ENCODE measurements at places on chromosomes 12 and 14. TPM values are rescaled to one million over a fixed set of nuclear protein-coding genes. Genes with fewer than 3 reads are reported as not detected.
A peak's percentile ranks its signal among the peaks of the same experiment; 100 is the strongest.

- DNase-seq = no peak
These were observed 73.9 kb upstream of the CAPRIN2 start for GRCh38 chr12:30828686-30829085.

STRN3 gene
- polyA plus RNA-seq = 46.6 TPM

- DNase-seq = no peak
These were observed 116.6 kb upstream of the RTL1 start for GRCh38 chr14:101019990-101020710.

DNA sequence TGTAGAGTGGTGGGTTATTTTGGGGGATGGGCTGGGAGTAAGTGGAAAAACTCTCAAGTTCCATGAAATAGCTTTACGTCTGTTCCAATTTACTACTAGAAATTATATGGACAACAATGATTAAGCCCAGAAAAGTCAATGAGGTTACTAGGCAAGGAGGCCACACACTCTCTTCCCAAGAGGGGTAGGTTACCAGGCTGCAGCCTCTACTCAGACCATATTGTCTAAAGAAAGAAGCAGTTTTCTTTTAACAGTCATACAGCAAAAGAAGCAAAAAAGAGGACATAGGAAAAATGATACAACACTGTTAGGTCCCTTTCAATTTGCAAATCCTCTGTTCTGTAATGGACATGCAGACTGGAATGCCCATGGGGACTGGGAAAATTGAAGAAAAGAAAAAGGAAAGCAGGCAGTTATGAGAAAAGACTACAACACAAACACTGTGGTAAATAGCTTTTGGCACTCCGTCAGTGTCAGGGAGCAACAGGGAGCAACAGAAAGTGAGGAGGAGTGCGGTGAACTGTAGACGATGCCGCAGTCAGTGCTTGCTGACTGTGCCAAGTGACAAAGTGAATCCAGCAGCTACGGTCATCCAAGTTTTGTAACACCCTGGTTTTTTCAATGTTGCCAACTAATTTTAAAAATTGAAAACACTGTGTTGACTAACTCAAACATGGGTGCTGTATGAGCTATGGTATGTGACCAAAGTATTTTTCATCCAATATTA is 39.8 kb upstream of the HMGA2 start:
- no peak for DNase-seq

- DNase-seq = no peak
These were observed 89.4 kb upstream of the GARIN6 start for GRCh38 chr12:99558109-99558508.

GRCh38 chr12:89756194-89756584 is 47.6 kb upstream of the ATP2B1 start:
- DNase-seq = no peak

STRAP gene
- 128 TPM for polyA plus RNA-seq

CHD8 gene
- polyA plus RNA-seq = 72.0 TPM

GRCh38 chr12:47080725-47081502 is 1.2 kb upstream of the AMIGO2 start:
- DNase-seq = no peak

KLRC3 gene
- polyA plus RNA-seq = 0.34 TPM

- no peak for DNase-seq
These were observed 50.8 kb downstream of the CATSPERB start for GRCh38 chr14:91681118-91681517.

DNA sequence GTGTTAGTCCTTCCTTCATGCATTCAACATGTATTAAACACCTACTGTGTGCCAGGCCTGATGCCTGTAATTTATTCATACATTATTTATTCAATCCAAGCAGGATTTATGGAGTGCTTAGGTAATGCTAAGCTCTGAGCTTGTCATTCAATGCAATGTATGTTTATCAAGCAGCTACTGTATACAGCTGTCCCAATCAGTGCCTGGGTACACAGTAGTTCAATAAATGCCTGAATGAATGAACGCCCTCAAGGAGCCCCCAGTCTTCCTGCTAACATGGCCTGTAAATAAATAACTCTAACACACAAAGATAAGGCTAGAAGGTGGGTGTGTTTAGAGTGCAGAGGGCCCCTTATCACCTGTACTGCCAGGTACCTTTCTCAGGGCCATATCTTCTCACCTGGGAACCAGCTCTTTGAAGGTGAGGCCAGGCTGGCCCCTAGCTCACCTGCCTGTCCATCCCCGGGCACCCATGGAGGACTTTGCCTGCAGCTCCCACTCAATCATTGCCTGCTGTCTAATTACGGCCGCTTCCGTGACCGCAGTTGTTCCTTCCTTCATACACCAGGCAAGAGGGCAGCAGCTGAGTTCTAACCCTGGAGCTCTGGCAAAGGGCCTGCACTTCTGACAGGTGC is 20.0 kb upstream of the KDM2B start:
- no peak for DNase-seq

IL26 gene
- polyA plus RNA-seq = not detected

CLEC4A gene
- polyA plus RNA-seq = 4.3 TPM

DNA sequence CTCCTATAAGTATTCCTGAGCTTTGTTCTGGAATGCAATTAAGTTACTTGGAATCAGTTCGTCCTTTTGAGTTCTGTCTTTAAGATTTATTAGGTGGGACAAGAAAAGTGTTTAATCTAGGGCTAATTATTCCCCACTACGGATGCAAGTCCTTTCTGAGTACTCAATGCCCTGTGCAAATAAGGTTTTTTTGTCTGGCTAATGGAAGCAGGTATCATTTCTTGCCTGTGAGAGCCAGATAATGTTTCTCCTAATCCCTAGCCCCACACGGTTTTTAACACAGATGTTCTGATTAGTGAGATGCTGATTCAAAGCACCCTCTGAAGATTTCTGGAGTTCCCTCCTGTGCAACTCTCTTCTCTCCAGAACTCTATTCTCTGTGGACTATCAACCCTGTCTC is 296.6 kb upstream of the PRICKLE1 start:
- no peak for DNase-seq

TAS2R30 gene
- 0.22 TPM for polyA plus RNA-seq

MTHFD1 gene
- polyA plus RNA-seq = 80.5 TPM

FAM181A gene
- 0.10 TPM for polyA plus RNA-seq

DNA sequence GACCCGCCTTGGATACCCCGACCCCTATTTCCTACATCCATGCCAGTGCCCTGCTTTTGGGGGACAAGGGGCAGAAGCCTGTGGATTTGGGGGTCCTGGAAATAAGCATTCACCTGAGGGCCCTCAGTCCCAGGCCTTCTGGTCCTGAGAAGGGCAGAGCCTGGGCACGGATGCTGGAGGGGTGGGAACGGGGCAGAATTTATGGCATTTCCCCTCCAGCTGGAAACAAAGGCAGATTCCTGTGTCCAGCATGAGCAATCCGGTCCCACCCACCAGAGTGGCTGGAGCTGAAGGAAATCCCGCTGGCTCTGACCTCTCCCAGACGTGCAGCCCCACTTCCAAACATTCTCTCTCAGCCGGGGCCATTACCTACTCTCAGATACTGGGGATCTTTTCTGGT is 9.3 kb downstream of the ANKRD33 start:
- DNase-seq = no peak

INHBE gene
- polyA plus RNA-seq = 0.90 TPM

DNA sequence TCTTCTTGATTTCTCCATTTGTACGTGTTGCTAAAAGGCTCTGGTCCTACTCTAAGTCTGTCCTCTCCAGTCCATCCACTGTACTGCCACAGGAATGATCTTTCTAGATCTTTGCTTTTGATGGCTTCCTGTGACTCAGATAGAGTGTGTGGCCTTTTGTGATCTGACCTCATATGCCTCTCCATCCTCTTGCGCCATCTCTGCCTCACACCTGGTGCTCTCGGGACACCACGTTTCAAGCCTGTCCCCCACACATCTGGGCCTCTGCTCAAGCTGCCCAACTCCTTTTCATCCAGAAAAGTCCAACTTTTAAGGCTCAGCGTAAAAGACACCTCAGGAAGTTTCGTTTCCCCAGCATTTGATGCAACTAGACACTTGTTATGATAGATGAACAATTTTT is 39.0 kb downstream of the DCAF4 start:
- no peak for DNase-seq

DNA sequence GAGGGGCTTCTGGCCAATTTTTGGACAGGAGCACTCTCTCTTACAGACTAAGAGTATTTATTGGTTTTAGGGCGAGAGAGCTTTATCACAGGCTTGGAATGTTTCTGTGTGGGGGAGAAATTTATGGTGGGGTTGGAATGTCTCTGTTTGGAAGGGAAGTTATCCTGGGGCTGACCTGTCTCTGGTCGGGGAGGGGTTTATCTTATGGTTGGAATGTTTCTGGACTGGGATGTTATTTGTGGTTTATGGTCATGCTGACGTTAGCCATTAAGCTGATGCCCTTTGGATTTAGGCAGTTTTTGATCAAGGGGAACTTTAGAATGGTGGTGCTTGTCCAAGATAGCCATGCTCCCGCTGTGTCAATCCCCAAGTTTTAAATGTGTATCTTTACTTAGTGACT is 614.8 kb downstream of the DIO2 start:
- no peak for DNase-seq

DNA sequence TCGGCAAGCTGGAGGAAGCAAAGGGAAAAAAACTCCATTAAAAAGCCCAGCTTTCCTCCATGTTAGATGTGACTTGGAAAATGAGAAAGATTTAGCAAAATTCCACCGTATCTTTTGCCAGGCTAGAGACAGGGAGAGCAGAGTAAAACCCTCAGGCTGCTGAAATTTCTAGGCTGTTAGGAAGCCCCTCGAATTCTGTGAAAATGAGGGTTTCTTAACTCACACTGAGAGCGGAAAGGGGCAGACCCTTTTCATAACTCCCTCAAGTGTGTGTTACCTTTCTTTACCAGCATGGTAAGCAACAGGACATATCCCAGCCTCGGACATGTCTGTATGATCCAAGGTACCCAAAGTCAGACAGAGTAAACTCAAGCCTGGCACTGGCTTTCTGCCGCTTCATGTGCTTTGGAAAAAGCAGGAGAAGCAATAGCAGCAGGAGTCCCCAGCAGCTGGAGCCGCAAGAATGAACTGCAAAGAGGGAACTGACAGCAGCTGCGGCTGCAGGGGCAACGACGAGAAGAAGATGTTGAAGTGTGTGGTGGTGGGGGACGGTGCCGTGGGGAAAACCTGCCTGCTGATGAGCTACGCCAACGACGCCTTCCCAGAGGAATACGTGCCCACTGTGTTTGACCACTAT is at the start of gene RHOJ:
Gene RHOJ (plus strand): TSS at position 37 of the 637 bp plus-strand sequence. CDS start 427 bp downstream, at position 464.
- DNase-seq = peak; percentile 53

OTUB2 gene
- 4.3 TPM for polyA plus RNA-seq

RBM23 gene
- polyA plus RNA-seq = 101 TPM

SPTLC2 gene
- polyA plus RNA-seq = 32.9 TPM

GRIN2B gene
- polyA plus RNA-seq = 0.03 TPM

DNA sequence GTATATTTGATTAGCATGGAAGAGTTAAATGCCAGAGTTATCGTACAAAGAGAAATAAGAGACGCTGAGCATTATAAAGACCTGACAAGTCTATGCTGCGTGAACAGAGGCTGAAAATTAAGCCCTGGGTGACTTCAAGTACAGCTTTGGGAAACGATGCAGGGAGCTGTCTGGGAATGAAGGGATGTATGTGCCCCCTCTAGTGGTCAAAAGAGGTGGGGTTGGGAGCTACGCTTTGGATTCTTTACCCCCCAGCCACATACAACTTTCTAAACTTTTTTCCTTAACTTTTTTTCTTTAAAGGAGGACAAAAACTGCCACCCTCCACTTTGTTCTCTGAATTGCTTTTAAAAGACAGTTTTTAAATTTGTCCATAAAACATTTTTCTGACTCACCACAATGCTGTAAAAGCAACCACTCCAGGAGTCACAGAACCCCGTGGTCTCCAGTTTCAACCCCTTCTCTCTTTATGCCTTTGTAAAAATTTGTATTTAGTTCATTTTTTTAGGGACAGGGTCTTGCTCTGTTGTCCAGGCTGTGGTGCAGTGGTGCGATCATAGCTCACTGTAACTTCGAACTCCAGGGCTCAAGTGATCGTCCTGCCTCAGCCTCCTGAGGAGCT is 59.4 kb downstream of the ZNF664 start:
- peak; percentile 59 for DNase-seq

- no peak for DNase-seq
These were observed 450.3 kb downstream of the RMST start for GRCh38 chr12:97912943-97913342.

GRCh38 chr12:15919418-15919817 is 8.3 kb downstream of the DERA start:
- peak; percentile 53 for DNase-seq

DNA sequence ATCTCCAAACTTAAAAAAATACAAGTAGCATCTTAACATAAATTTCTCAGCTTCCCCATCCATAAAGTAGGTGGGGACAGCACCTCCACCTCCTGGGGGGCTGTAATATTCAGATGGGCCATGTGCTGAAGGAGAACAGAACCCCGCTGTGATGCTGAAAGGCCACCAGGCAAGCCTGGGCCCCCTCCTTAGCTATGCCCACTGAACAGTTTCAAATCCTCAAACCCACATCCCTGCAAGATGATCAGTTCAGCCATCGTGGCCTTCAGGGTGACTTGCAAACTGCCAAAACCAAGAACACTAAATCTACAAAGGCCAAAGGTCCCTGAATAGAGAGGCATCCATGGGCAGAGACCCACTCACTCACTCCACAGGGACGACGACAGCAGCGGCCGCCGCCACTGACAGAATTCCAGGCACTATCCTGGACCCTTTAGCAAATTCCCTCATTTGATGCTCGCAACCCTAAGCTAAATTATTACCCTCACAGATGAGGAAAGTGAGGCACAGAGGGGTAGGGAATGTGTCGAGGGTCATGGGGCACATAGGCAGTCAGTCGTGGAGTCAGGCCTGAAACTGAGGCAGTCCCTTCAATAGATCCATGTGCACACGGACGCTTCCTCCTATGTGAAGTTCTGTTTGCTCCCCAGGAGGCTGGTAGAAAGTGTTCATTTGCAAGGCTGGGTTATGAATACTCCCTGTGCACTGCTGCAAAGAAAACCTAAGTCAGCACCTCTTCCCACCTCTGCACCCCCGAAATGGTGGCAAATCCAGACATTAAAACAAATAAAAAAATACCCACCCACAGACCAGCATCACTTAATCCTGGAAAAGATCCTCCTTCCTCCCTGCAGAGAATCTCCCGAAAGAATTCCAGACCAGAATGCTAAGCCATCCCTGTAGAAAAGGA is 5.9 kb downstream of the ITPK1 start:
- no peak for DNase-seq

- DNase-seq = peak; percentile 56
These were observed 15.3 kb upstream of the ADSS1 start for GRCh38 chr14:104708606-104709268.

- DNase-seq = peak; percentile 75
These were observed 55.0 kb downstream of the PHETA1 start for GRCh38 chr12:111313833-111314259.

Measured in right lung (tissue), 10 donors.